ENCODE measurements at places on chromosomes 4 and X. TPM values are rescaled to one million over a fixed set of nuclear protein-coding genes. Genes with fewer than 3 reads are reported as not detected.

- H3K4me1 ChIP-seq: no peaks in the 10 kb centered on the region
- no peaks in the 10 kb centered on the region for H3K27me3 ChIP-seq
- DNase-seq: no peak
These were observed 163.9 kb upstream of the SLC7A11 start for GRCh38 chr4:138405934-138406567.

DNA sequence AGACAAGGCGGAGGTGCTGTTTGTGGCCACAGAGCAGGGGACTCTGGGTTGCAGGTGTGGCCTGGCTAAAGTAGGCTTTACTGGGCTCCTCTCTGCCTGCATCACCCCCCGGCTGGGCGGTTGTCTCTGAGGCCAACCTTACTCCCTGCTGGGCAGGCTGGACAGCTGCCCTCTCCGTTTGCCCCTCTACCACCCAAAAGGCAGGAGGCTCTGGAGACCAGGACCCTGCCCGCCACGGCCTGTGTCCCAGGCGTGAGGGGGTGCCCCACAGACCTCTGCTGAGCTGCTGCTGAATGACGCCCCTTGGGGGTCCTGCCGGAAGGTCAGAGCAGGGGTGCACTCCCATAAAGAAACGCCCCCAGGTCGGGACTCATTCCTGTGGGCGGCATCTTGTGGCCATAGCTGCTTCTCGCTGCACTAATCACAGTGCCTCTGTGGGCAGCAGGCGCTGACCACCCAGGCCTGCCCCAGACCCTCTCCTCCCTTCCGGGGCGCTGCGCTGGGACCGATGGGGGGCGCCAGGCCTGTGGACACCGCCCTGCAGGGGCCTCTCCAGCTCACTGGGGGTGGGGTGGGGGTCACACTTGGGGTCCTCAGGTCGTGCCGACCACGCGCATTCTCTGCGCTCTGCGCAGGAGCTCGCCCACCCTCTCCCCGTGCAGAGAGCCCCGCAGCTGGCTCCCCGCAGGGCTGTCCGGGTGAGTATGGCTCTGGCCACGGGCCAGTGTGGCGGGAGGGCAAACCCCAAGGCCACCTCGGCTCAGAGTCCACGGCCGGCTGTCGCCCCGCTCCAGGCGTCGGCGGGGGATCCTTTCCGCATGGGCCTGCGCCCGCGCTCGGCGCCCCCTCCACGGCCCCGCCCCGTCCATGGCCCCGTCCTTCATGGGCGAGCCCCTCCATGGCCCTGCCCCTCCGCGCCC, 920 bp downstream of the HTT-AS start:
- H3K4me1 ChIP-seq: peaks cover 12% of the 10 kb centered on the region
- H3K4me3 ChIP-seq: peak overlapping the region; percentile 44
- no peaks in the 10 kb centered on the region for H3K27me3 ChIP-seq

GRCh38 chrX:108537005-108537404, 97.4 kb downstream of the COL4A5 start:
- H3K4me1 ChIP-seq: no peaks in the 10 kb centered on the region
- no peaks in the 10 kb centered on the region for H3K36me3 ChIP-seq
- no peak for DNase-seq
- H3K27ac ChIP-seq: no peak overlapping the region
- no peaks in the 10 kb centered on the region for H3K27me3 ChIP-seq

- H3K36me3 ChIP-seq: no peaks in the 10 kb centered on the region
- H3K27ac ChIP-seq: no peak overlapping the region
- no peak for DNase-seq
- H3K27me3 ChIP-seq: no peaks in the 10 kb centered on the region
- H3K4me3 ChIP-seq: no peak overlapping the region
- H3K4me1 ChIP-seq: no peaks in the 10 kb centered on the region
These were observed 54.1 kb downstream of the PAGE2 start for GRCh38 chrX:55142919-55143310.

DNA sequence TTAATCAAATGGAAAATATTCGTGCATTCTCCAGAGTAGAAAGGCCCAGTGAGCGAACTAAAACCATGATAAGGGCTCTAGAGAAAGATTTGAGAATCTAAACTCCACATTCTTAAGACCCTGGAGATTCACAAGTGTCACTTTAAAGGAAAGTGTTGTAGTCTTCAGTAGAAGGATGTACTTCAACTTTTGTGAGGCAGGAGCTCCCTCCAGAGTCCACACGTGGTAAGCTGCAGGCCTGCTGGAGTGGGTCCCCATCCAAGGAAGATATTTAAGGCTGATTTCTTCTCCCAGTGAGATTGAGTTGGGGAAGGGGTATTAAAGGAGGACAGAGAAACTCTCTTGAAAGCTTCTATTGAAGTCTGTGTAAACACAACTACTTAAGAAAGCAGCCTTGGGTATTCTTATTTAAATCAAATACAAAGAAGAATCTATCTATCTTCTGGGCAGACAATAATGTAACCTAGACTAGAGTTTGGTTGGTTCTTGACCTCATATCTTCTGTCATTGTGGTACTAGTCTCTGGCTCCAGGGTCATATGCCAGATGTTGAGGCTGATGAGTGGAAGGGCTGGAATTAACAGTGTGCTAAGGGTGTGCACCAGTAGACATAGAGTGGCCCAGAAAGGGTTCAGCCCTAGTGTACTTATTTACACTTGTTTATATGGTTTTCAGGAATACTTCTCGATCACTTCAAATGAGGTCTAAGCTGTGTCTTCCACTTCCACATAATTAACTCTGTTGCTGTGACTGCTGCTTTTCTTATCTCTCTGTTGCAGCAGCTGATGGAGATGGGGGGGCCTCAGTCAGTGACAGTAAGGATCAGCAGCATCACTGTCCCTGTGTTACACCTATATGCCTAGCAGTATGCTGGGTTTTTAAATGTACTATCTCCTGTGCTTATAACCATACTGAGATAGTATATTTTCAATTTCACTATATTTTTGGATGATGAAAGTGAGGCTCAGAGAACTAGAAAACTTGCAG, 76.1 kb downstream of the HMGB2 start:
- H3K27ac ChIP-seq: no peak overlapping the region
- H3K27me3 ChIP-seq: no peaks in the 10 kb centered on the region
- peak; percentile 32 for DNase-seq

DNA sequence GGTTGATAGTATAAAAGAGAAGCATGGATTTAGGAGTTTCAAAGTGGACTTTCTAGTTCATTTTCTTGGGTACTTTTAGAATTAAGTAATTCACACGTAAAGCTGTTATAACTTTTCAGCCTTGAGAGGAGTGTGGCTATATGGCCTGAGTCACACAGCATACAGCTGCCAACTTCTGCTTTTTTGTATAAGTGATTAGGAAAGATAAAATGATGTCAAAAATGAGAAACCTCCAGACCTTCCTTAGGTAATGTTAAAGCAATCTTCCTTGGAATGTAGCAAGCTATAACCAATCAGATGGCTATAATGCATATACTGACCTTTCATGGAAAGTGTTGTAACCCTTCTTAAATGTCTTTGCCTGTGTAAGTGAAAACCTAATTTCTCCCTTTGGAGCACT, 39.2 kb downstream of the RAB40AL start:
- no peaks in the 10 kb centered on the region for H3K36me3 ChIP-seq
- H3K27ac ChIP-seq: no peak overlapping the region
- H3K4me1 ChIP-seq: no peaks in the 10 kb centered on the region
- no peak for DNase-seq
- H3K27me3 ChIP-seq: no peaks in the 10 kb centered on the region

GRCh38 chr4:3192188-3192587, 56.8 kb upstream of the MSANTD1 start:
- H3K4me3 ChIP-seq: no peak overlapping the region
- H3K27me3 ChIP-seq: no peaks in the 10 kb centered on the region
- DNase-seq: no peak
- H3K4me1 ChIP-seq: peaks cover 32% of the 10 kb centered on the region
- peaks cover 19% of the 10 kb centered on the region for H3K36me3 ChIP-seq

- H3K4me1 ChIP-seq: no peaks in the 10 kb centered on the region
- H3K4me3 ChIP-seq: no peak overlapping the region
- H3K27ac ChIP-seq: no peak overlapping the region
- no peak for DNase-seq
- no peaks in the 10 kb centered on the region for H3K27me3 ChIP-seq
- H3K36me3 ChIP-seq: no peaks in the 10 kb centered on the region
These were observed 24.9 kb downstream of the FGFBP1 start for GRCh38 chr4:15913631-15913970.

GRCh38 chrX:55033429-55033828, 2.7 kb upstream of the ALAS2 start:
- H3K4me1 ChIP-seq: no peaks in the 10 kb centered on the region
- no peak for DNase-seq

- H3K4me1 ChIP-seq: no peaks in the 10 kb centered on the region
- DNase-seq: no peak
These were observed 99.5 kb upstream of the MXRA5 start for GRCh38 chrX:3445806-3446490.

- H3K27ac ChIP-seq: no peak overlapping the region
- no peaks in the 10 kb centered on the region for H3K36me3 ChIP-seq
- no peaks in the 10 kb centered on the region for H3K4me1 ChIP-seq
- no peaks in the 10 kb centered on the region for H3K27me3 ChIP-seq
These were observed 74.0 kb downstream of the ATG4A start for GRCh38 chrX:108165383-108166111.

- H3K4me3 ChIP-seq: no peak overlapping the region
- no peaks in the 10 kb centered on the region for H3K27me3 ChIP-seq
- H3K27ac ChIP-seq: no peak overlapping the region
- no peaks in the 10 kb centered on the region for H3K36me3 ChIP-seq
- no peaks in the 10 kb centered on the region for H3K4me1 ChIP-seq
- DNase-seq: no peak
These were observed 35.4 kb downstream of the CEP44 start for GRCh38 chr4:174318829-174319764.

DNA sequence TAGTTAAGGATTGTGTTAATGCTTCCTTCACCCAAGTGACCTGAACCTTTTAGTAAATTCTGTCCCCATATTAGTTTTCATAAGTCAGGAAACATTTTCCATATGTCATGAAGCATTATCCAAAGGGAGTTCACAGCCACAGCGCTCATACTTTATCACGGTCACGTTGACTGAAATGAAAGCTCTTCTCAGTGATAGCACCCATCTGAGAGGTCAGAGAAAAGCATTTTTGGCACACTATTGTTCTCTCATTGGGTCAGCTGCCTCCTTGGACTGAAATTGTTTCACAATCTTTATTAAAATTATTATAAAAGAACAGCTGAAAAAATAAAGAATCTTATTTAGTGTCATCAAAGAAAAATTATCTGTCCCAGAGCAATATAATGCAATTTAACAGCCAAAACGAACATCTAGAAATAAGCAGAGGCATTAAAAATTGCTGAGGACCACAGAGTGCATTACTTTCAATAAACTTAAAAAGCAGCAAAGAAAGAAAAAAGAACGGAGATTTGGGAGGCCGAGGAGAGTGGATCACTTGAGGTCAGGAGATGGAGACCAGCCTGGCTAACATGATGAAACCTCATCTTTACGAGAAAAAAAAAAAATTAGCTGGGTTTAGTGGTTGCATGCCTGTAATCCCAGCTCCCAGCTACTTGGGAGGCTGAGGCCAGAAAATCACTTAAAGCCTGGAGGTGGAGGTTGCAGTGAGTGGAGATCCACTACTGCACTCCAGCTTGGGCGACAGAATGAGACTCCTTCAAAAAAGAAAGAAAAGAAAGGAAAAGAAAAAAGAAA, 680.8 kb upstream of the FAM241A start:
- H3K4me1 ChIP-seq: no peaks in the 10 kb centered on the region
- no peaks in the 10 kb centered on the region for H3K27me3 ChIP-seq
- no peak overlapping the region for H3K27ac ChIP-seq

DNA sequence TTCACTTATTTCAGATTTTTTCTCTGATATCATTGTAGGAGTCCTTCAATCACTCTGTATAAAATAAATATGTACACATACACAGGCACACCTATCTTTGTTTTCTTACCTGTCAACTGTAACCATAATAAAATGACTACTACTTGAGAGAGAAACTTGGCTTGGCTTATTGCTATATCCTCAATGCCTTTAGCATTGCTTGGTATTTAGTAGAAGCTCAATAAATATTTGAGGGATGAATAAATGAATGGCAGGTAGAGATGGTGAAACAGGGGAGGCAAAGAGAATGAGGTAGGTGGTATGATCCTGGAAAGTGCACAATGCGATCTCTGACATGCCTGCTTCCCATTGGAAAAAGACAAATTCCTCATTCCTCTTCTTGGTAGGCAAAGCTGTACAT, 21.8 kb upstream of the CXCL6 start:
- H3K27ac ChIP-seq: no peak overlapping the region
- no peaks in the 10 kb centered on the region for H3K27me3 ChIP-seq
- H3K4me1 ChIP-seq: no peaks in the 10 kb centered on the region
- DNase-seq: no peak
- no peak overlapping the region for H3K4me3 ChIP-seq
- H3K36me3 ChIP-seq: no peaks in the 10 kb centered on the region

DNA sequence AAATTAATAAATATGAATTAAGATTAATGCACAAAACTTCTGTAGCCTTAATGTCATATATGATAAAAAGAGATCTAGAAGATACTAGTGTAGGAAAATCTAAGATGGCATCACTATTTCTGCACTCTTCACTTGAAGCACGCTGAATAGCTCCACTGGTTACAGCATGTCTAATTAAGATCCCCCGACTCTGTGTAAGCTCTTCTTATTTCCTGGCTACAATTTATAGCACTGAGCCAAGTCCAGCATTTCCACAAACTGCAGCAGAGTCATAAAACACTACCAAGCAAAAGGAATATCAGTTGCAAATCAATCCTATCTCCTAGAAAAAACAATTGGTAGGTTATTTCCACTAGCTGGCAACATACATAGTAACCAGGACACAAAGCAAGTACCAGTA, 1.3 kb upstream of the CCNA2 start:
- no peak for DNase-seq
- H3K27ac ChIP-seq: no peak overlapping the region
- H3K4me3 ChIP-seq: no peak overlapping the region
- H3K27me3 ChIP-seq: no peaks in the 10 kb centered on the region

DNA sequence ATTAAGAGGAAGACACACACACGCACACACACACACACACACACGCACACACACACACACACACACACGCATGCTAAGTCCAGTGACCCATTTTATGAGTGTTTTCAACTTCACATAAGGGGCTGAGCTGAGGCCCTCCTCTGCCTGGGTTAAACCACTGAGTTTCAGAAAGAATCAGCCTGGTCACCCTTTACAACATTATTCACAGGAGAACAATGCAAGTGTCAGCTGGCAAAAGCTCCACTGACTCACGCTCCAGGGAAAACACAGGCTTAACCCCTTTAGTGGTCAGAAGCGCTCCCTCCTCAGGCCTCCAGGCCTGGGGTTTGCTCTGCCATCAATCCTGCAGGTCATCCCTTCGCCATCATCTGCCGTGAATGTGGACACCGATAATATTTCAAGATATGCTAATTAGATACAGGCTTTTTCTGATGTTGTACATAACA, 46.9 kb downstream of the ACOX3 start:
- peaks cover 22% of the 10 kb centered on the region for H3K36me3 ChIP-seq
- H3K4me3 ChIP-seq: no peak overlapping the region
- H3K4me1 ChIP-seq: no peaks in the 10 kb centered on the region
- DNase-seq: no peak

Gene CSAG2
- total RNA-seq: not detected

Gene FGFRL1
- 25.2 TPM for total RNA-seq

Gene LARP1B
- total RNA-seq: 13.1 TPM

Gene AMOT
- total RNA-seq: 3.9 TPM

Gene MRPL1
- 23.5 TPM for total RNA-seq

Gene NOX1
- total RNA-seq: not detected

Gene PDCL2
- total RNA-seq: not detected

Gene RAB41
- not detected for total RNA-seq

Gene ARHGAP10
- total RNA-seq: 6.2 TPM

Gene TRIM75
- total RNA-seq: not detected

Gene CTAG2
- 3.4 TPM for total RNA-seq

Gene SAGE1
- total RNA-seq: not detected

Gene SUPT20HL1
- total RNA-seq: not detected

Gene GBA3
- not detected for total RNA-seq

Gene ZAR1
- not detected for total RNA-seq

Gene ELOVL6
- 2.7 TPM for total RNA-seq

Gene GLOD5
- not detected for total RNA-seq
